ENCODE measurements at places on chromosomes 13 and 19. TPM values are rescaled to one million over a fixed set of nuclear protein-coding genes. Genes with fewer than 3 reads are reported as not detected.

- peaks cover 4% of the 10 kb centered on the region for H3K4me1 ChIP-seq
- no peaks in the 10 kb centered on the region for H3K27me3 ChIP-seq
- H3K27ac ChIP-seq = no peak overlapping the region
- DNase-seq = no peak
- H3K36me3 ChIP-seq = peaks cover 34% of the 10 kb centered on the region
Observed at GRCh38 chr19:58434217-58434616, 5.7 kb downstream of the ZNF132 start.

DNA sequence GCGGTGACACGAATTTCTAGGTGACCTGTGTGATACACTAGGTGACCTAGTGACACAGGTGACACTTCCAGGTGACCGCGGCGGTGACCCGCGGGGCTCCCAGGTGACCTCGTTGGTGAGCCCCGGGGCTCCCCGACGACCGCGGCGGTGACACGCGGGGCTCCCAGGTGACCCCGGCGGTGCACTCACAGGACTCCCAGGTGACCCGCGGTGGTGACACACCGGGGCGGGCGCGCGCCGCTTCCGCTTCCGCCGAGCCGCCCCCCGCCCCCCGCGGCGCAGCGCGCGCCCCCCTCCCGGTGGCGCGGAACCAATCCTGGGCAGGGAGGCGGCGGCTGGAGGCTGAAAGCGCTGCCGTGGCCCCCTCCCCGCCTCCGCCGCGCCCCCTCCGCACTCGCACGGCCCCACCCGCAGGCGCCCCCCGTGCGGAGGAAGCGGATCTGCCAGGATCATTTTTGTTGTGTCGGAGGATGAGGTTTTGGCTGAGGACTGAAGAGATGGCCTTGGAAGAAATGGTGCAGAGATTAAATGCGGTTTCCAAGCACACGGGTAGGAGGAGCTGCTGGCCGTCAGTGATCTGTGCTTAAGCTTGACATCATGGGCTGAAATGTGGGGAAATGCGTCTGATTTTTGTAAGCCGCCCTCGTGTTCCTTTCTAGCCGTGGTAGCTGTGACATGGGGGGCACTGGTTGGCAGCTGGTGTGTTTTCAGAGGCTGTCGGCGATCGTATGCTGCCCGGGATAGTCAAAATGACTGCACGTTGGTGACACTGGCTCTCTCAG lies at the start of gene MCF2L:
Gene MCF2L (plus strand): TSS at position 305 of the 782 bp plus-strand sequence. CDS start 166 bp downstream, at position 471.
- peak within 1 kb of the TSS; percentile 86 for H3K4me3 ChIP-seq
- no peaks in the 10 kb centered on the region for H3K36me3 ChIP-seq
- peak within 1 kb of the TSS; percentile 64 for H3K27ac ChIP-seq
- peak; percentile 74 for DNase-seq

The BEST2 gene
- polyA plus RNA-seq = not detected

DNA sequence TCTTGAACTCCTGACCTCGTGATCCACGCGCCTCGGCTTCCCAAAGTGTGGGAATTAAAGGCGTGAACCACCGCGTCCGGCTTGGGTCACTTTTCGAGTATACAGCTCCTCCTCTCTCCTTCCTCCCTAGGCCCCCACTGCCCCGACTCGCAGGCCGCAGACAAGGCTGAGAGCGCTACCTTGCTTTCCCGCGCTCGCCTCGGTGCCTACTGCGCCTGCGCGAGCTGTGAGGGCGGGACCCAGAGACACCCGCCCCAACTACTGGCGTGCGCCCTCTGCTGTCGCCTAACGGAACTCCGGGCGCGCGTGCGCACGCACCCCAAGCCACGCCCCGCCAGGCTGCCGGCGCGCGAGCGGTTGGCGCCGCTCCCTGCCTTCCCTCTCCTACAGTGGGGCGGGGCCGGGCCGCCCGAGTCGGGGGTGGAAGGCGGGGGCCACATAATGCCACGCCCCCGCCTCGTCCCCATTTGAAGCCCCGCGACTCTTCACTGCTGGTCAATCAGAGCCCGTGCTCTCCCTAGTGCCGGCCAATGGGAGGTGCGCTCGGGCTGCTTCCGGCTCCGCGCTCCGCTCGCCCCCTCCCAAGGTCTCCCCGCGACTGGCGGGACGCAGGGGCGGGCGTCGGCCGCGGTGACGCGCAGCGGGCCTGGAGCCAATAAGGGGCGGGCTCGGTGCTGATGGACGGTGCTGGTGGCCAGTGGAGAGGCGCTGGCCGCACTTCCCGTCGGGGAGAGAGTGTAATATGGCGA lies at the start of gene RAB8A:
Gene RAB8A (plus strand): TSS at position 730 of the 749 bp plus-strand sequence. CDS start 13 bp downstream, at position 743.
- no peaks in the 10 kb centered on the region for H3K27me3 ChIP-seq
- H3K27ac ChIP-seq = peak within 1 kb of the TSS; percentile 94
- peak within 1 kb of the TSS; percentile 89 for H3K4me3 ChIP-seq
- DNase-seq = peak; percentile 99
- peaks cover 36% of the 10 kb centered on the region for H3K4me1 ChIP-seq
- H3K36me3 ChIP-seq = peaks cover 8% of the 10 kb centered on the region

The CPT1C gene
- polyA plus RNA-seq = not detected

- DNase-seq = no peak
- H3K36me3 ChIP-seq = no peaks in the 10 kb centered on the region
- H3K27me3 ChIP-seq = peaks cover 24% of the 10 kb centered on the region
- H3K4me1 ChIP-seq = peaks cover 12% of the 10 kb centered on the region
- no peak overlapping the region for H3K27ac ChIP-seq
- no peak overlapping the region for H3K4me3 ChIP-seq
Observed at GRCh38 chr19:39082745-39083598, 1.2 kb upstream of the ACP7 start.

The JUNB gene
- polyA plus RNA-seq = 1,529 TPM

The ELSPBP1 gene
- not detected for polyA plus RNA-seq

- H3K4me1 ChIP-seq = no peaks in the 10 kb centered on the region
- no peak overlapping the region for H3K4me3 ChIP-seq
- no peak for DNase-seq
- no peaks in the 10 kb centered on the region for H3K36me3 ChIP-seq
- no peaks in the 10 kb centered on the region for H3K27me3 ChIP-seq
- H3K27ac ChIP-seq = no peak overlapping the region
Observed at GRCh38 chr13:44063467-44063866, 183.8 kb downstream of the LACC1 start.

DNA sequence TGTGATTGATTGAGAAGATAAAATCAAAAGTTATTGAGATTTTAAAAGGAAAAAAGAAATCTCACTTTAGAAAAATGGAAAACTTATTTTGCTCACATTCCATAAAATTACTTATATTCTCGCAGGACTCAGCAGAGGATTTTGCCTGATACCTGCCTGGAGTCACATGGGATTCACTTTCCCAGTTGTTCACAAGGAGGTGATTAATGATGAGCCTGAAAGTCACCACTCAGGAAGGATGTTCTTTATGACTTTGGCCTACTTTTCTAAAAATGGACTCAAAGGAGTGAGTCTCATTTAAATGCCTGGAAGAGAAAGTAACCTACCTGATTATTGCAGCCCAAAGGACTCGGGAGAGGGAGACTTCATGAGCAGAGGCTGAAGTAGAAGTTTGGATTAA lies 34.5 kb upstream of the FAM216B start:
- H3K27me3 ChIP-seq = no peaks in the 10 kb centered on the region
- no peak overlapping the region for H3K27ac ChIP-seq
- H3K4me3 ChIP-seq = no peak overlapping the region
- H3K36me3 ChIP-seq = no peaks in the 10 kb centered on the region

All from CD8-positive, alpha-beta memory T cell (primary cell).